ENCODE measurements at places on chromosomes 4 and X. TPM values are rescaled to one million over a fixed set of nuclear protein-coding genes. Genes with fewer than 3 reads are reported as not detected.

GRCh38 chr4:2301806-2302205 is 39.9 kb upstream of the MXD4 start:
- no peak for DNase-seq

DNA sequence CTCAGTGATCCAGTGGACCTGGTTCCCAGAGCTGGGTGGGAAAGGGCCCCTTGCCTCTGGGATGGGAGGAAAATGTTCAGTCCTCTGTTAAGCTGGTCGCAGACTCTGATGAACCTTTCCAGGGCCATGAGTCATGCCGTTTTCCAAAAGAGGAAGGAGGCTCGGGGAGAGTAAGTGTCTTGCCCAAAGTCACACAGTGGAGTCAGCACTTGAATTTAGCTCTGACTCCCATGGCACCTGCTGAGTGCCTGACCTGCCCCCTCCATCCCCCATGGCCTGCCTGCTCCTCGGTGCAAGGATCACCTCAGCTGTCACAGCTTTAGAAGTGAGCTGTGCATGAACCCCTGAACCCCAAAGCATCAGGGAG is 14.0 kb upstream of the KIAA0232 start:
- no peak for DNase-seq

DNA sequence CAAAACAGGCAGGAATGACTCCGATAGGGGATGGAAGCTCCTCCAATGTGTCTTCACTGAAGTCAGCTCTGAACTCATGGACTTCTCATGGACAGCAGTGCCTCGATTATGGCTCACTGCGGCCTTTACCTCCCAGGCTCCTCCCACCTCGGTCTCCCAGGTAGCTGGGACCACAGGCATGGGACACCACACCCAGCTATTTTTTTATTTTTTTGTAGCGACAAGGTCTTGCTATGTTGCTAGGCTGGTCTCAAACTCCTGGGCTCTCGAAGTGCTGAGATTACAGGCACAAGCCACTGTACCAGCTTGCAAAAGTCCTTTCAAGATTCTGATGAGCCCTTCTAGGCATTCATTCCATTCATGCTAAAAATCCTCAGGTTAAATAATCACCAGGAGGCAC is 181.5 kb downstream of the NSUN7 start:
- DNase-seq: no peak

- DNase-seq: no peak
Measured at GRCh38 chr4:10731690-10732089, 47.1 kb upstream of the CLNK start.

GRCh38 chr4:18063079-18063478 is 41.5 kb upstream of the LCORL start:
- DNase-seq: no peak

DNA sequence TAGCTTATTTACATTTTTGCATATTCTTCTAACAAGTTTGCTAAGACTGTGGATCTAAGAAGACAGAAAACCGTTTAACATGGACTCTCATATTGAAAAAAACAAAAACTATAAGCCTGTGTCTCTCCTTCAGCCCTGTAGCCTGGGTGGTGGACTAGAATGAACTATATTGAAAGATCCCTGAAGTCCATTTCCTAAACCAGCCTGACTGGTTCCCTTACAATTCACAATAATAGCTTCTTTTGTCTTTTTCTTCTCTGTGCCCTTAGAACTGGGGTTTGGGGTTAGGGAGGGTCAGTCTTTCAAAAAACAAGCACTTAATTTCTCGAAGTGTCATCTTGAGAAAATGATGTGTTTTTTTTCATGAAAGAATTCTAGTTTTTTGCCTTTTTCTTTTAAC is 59.0 kb downstream of the GSTCD start:
- DNase-seq: no peak

GRCh38 chr4:153611679-153612078 is 72.4 kb upstream of the TLR2 start:
- DNase-seq: no peak

- DNase-seq: no peak
Measured at GRCh38 chr4:91076147-91076546, 949.0 kb downstream of the CCSER1 start.

DNA sequence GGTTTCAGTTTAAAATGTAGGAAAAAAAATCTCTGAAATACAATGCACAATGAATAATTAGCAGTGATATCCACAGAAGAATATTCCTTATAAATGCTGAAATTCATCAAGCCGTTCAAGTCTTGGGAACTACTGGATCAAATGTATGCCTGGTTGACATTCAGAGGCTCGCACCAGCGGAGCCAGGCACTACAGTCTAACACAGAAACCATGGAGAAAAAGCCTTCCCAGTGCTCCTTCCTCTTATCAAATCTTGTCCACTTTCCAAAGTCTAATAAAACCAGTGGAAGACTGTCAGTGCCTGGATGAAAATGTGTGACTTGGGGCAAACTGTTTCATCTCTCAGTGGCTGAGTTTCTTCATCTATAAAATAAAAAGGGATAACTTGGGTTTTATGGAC is 35.9 kb downstream of the CENPU start:
- DNase-seq: no peak

DNA sequence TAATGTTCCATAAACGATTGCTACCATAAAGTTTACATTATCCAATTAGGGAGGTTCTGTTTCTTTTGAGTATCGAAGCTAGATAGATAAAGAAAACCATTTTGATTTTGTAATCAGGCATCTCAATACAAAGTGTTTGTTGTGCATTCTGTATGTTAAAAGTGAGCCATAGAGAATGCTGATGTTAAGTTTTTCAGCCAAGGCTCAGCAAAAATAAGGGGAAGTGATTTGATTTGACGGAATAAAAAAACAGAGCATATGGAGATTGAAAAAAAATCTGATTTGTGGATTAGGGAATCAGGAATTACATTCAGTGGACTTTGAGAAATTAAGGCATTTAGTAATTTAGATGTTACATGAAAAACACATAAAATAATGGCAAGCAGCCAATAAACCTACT is 314.8 kb downstream of the PPP3CA start:
- DNase-seq: no peak

TMSB15A gene
- not detected for total RNA-seq

SSX4B gene
- total RNA-seq: not detected
